RPMI7951 (cell line): ENCODE measurements at places on chromosomes 16 and 17.

DNA sequence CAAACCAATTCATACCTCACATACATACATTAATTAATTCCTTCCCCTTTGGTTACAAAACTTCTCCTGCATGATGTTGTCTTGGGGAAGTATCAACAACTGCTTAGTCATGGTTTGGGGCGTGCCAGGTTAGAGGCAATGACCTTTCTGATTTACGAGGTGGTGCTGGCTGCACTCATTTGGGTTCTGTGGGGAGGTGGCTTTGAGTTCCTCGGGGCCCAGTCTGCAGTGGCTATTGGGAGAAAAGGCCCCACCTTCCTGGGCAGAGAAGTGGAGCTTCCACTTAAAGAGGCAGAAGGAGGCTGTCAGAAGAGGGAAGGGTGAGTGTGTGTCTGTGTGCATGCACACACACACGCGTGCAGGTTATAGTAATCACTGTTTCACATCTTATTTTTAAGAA, 10.2 kb upstream of the ETV4 start:
- DNase-seq: peak; percentile 76

- no peak for DNase-seq
Measured at GRCh38 chr17:68461122-68461539, 3.8 kb upstream of the WIPI1 start.

DNA sequence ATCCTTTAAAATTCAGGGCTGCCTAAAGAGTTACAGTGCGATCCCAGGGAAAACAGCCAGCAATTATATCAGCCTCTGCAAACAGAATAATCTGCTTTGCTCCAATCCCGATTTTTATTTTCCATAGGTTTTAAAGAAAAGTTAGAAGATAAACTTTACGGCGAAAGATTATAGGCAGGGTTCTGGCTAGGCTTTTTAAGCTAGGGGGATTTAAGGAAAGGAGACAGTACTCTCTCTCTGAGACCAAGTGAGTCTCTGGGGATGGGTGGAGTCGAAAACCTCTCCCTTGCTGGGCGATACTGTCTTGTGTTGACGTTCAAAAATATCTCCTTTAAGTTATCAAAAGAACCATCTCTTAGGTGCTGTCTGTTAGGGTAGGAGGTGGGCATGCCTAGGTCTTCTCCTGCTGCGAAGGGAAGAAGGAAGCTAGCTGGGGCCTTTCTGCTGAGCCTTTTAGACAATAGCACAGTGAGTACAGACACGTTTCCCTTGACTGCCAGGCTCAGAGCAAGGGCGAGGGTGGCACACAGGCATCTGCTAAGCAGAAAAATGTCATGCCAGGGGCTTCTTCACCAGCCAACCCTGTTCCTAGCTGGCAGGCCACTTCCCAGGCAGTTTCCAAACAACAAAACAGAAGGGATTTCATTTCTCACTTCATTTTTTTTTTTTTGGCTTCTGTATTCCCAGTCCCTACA, 167.9 kb upstream of the MAF start:
- no peak for DNase-seq

DNA sequence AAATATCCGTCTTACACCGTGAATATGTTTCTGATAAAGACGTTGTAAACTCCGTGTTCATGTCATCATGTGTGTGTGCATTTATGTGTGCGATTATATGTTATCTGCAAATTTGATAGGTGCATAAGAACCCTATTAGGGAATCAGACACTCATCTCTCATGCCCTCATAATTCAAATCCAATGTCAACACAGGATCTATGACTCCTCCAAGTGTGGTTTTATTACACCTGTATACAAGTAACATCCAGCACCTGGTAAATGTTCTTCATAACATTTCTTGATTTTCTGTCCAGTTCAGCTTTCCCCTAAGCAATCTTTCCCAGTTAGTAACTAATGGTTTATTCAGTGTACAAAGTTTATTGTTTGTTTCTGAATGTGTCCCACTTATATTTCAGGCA, 681.9 kb downstream of the CDH11 start:
- no peak for DNase-seq

DNA sequence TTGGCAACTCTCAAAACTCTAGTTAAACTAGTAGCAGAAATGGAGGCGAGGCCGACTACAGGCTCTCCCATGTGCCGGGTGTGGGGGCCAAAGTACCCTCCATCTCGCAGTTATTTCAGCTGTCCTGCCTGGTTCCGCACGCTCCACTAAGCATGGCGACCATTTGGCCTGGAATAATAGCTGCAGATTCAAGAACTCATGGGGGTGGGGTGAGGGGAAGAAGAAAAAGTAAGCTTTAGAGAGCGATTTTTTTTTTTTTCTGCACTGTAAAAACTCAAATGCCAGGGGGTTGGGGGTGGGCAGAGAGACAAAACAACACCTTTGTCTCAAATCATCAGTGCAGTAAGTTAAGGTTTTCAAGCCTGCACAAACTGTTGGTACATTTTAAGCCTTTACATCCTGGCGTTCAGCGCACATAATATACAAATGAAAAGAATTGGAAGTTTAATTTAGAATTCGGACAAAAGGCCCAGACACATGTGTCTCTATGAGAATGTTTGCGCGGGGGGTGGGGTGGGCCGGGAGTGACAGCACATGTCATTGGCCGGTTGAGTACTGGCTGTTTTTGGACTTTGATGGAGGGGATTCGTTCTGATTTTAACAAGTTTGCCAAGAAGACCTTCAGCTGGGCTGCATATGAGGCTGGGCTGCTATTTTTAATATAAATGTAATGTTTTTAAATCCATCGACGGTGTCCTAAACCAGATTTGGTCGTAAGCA, 694.7 kb upstream of the SALL1 start:
- no peak for DNase-seq

- DNase-seq: no peak
Measured at GRCh38 chr17:12691173-12691572, 25.5 kb downstream of the MYOCD start.
